Activated CD4-positive, alpha-beta memory T cell treated with anti-CD3 and anti-CD28 coated beads for 36 hours (primary cell): ENCODE measurements at places on chromosomes 1 and 21.
A peak's percentile ranks its signal among the peaks of the same experiment; 100 is the strongest.

- no peak for DNase-seq
Observed at GRCh38 chr1:59318271-59318860, 21.5 kb downstream of the FGGY start.

DNA sequence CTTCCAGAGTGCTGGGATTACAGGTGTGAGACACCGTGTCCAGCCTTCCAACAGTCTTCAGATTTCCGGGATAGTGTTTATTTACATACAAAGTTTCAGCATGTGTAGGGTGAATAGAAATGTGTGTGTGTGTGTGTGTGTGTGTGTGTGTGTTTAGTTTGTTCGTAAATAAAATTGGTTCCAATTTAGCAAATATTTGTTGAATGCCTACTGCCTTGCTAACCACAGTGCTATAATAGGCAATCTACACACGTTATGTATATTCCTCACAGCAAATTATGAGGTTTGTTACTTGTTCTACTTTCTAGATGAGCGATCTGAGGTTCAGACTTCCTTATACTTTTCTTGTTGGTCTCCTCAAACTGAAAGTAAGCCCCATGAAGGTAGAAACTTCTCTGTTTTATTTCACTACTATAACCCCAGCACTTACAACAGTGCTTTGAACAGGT, 32.8 kb upstream of the EPS15 start:
- no peak for DNase-seq

DNA sequence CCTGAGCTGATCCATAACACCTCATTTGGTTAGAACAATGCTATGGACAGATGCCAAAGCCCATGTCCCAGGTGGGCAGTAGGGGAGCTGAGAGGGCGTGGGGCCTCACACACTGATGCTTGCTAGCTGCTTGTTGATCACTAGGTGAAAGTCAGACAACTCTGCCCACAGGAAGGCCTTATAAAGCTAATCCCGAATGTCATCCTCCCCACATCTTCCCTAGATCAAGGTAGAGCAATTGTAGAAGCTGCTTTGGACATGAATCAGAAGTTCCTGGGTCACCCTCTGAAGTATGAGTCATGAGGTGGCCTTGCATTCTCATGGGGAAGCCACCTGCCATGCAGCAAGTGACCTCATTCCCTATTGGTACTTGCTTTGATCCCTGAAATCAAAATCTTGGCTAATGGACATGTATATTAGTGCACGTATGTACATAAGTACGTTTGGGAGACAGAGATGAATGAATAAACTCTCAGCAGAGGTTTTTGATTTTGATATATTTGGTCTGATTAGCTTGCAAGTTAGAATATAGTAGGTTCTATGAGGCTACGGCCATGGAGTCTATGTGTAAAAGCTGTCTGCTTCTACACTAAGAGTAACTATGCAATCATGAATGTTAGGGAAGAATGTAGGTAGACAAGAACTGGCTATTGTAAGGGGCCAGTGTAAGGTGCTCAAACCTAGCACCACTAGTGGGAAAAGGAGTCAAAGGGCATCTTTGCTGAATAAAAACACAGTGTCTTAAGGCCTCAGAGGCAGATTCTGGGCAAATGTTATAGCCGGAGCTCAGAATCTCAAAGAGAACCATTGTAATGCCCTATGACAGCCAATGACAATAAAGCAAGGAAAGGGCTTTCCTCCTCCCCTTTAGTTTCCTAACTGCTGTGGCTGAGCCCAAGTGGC, 52.6 kb downstream of the ABCA4 start:
- DNase-seq = no peak

GRCh38 chr1:9435854-9436640, 103.2 kb upstream of the SLC25A33 start:
- DNase-seq = no peak

- no peak for DNase-seq
Observed at GRCh38 chr1:174920093-174920492, 79.7 kb upstream of the CACYBP start.

DNA sequence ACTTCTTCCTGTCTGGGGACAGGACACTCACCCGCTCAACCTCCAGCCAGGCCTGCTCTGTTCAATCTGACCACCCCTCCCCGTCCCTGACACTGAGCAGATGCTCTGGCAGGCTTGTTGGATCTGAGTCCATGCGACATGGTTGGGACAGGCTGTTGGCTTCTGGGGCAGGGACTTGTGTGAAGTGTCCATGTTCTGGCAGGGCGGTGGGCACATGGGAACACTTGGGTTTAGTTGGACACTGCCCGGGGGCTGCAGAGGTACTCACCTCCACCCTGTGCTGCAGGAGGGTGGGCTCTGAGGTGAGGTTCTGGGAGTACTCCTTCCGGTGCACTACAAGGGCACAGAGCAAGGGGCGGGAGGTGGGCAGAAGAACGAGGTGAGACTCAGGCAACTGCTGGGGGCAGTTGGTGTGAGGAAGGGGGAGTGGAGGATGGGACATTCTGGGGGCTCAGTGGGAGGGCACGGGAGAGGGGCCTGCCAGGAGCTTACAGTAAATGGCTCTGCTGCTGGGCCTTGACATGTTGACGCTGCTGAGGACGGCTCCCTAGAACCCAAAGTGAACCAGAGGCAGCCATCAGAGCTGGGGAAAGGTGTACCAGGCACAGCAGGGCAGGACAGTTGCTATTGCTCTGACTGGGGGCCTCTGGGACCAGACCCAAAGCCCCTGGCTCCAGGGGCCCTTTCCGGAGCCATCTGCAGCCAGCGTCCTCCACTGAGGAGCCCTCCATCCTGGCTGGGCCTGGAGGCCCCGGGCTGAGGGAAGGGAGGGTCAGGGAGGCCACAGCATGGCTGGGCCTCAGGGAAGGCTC, 2.3 kb downstream of the EPS8L3 start:
- peak; percentile 7 for DNase-seq

DNA sequence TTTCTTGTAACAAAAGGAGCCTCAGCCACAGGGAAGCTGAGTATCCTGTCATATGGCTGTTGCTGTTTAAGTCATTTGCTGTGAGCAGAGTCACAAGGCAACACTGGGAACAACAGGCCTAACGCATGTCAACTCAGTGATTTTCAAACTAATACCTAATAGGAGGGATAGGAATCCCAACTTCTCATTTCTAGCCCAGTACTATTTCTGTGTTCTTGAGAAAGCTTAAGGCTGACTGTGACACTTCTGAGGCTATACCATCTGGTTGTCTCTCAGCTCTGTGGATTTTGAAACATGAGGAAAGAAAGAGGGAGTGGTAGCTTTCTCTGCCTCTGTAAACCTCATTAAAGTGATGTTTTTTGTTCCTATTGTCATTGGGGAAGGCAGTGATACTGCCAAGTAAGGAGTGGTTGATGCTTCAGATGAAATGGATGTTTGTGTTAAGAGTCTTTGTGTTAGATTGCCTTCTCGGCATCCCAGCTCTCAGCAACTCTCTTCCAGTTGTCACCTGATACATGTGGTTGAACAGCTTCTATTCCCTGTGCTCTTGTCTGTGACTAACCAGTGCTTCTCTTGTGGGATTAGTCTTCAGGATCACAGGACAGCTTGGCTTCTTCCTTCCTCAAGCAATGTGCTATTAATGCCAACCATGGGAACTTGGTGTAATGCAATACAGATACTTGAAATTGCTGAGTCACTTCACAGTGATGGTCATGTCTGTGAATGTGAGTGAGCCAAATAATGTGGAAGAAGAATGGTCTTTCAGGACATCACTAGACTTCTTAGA, 166.8 kb upstream of the IVNS1ABP start:
- DNase-seq = no peak

- no peak for DNase-seq
Observed at GRCh38 chr1:67250051-67250653, 57.5 kb upstream of the IL12RB2 start.

- DNase-seq = no peak
Observed at GRCh38 chr1:152344438-152344837, 15.4 kb downstream of the FLG2 start.

- DNase-seq = no peak
Observed at GRCh38 chr1:88311265-88311664, 372.8 kb upstream of the PKN2 start.

DNA sequence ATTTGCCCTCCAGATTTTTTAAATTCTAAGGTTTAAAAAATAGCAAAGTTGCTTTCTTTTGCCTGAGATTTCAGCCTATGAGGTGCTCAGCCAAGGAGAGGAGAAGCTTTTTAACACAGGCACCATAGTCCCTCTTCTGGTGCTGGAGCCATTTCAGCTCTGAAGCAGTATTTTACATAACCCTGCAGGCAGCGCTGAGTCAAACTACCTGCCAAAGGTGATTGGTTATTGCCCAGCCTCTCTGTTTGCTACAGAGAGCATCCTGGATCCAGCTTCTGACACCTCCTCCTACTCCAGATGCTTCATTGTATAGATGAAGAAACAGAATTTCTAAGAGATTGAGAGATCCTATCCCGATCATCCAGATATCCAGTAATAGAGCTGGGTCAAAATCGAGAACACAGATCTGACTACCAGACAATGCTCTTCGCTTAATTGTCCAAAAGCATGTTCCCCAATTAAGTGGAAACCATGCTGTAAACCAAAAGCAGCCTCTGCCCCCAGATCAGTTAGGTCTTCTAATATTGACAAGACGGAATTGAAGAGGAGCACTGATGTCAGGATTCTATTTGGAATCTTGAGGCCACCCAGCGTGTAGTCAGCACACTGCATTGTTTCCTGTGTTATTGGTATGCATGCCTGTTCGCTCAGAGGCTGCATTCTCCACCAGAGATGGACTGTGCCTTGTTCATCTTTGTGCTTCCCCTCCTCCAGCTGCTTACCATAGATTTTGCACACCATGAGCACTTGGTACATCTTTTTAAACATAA, 22.1 kb downstream of the RGS8 start:
- DNase-seq = no peak

- peak; percentile 16 for DNase-seq
Observed at GRCh38 chr1:15410223-15410883, 665 bp downstream of the EFHD2 start.

DNA sequence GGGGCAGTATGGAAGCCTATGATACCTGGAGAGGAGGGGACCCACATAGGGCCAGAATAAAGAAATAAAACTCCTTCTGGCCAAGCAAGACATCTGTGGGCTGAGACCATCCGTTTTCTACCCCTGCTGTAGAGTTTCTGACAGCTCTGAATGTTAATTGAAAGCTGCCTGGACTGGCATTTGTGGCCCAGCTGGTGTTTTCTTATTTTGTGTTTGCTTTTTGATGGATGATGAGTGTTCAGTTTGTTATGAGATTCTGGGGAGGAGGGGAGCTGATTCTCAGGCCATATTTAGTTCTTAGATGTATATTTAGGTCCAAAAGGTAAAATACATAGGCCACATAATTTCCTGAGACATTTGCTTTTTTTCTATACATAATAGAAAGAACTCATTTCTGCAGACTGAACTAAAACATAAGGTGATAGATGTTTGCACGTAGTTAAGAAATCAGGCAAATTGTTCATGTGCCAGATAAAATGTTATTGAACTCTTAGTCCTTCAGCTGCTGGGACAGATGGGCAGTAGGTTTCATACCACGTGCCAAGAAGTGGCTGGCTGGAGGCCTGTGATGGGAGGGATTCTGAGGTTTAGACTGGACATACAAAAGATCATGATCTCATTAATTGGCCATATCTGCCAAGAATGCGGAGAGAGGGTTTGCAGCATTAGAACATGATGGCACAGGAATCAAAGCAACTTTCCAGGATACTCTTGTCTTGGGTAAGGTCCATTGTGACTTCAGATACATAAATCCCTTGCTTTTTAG, 54.1 kb downstream of the DSCAM start:
- no peak for DNase-seq

DNA sequence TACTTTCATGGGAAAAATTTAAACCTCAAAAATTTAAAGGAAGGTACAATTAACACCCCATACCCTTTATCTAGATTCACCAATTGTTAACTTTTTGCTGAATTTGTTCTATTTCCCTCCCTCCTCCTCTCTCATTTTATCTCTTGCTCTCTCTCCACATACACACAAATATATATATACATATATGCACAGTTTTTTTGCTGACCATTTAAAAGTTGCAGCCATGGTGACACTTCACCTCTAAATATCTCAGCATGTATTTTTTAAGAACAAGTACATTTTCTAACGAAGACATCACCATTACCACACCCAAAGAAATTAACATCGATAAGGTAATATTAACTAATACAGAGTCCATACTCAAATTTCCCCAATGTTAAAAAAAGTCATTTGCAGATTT, 33.9 kb downstream of the LRIG2 start:
- no peak for DNase-seq

- no peak for DNase-seq
Observed at GRCh38 chr1:230823931-230824381, 44.4 kb downstream of the C1orf198 start.

- no peak for DNase-seq
Observed at GRCh38 chr1:179126338-179127060, 44.6 kb downstream of the TOR3A start.

GRCh38 chr1:202159534-202160371, 649 bp downstream of the PTPN7 start:
- DNase-seq = peak; percentile 85

GRCh38 chr1:161185732-161186311, 8.5 kb upstream of the B4GALT3 start:
- no peak for DNase-seq

DNA sequence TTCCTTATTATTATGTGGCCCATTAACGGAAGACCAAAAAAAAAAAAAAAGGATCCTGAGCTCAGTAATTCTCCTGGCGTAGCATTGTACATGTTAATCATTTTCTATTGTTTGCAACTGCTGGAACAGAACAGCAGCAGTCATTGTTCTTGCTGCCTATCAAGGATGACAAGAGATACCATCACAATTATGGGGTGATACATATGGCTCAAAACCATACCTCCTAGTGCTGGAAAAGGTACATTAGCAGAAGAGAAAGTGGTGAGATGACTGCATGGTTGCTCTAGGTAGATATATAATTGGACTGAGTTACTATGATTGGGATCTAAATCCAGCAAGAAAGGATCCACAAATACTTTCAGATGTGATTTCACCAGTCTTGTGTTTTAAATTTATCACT, 13.3 kb upstream of the TLR5 start:
- no peak for DNase-seq

DNA sequence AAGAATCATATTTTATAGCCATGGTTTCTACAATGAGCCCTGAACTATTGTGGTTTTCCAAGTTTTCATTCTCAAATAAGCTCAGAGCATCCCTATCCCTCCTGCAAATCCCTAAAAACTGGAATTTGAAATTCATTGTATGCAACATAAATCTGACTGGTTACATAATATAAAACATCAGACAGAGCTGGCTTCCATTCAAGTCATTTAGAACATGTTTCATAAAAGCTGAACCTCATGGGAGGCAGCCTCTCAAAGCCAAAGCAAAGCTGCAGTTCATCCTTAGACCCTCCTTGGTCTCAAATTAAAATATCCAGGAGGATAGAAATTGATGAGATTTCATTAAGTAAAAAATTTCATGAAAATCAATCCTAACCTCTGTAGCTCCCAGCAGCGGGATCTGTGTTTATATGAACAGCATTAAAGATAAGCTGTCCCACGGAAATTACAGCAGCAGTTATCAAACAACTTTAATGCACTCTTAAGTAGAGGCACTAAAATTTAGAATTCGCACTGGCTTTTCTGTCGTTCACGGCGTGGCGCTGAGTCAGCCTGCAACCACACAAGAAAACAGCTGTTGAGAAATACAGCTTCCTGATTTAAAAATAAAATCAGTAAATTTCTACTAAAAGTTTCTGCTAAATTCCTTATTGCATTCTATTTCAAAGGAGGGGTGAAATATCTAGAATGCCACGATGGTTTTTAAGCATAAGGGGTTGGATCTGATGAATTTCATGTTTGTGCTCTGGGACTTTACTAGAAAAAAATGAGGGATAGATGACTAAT, 99.9 kb upstream of the TIAM1 start:
- DNase-seq = no peak
